ENCODE measurements at places on chromosomes 11 and 22.

- no peak for DNase-seq
Measured at GRCh38 chr22:49849161-49850020, 4.3 kb upstream of the ZBED4 start.

GRCh38 chr11:90241414-90241813 lies 18.6 kb upstream of the CHORDC1 start:
- DNase-seq = no peak

DNA sequence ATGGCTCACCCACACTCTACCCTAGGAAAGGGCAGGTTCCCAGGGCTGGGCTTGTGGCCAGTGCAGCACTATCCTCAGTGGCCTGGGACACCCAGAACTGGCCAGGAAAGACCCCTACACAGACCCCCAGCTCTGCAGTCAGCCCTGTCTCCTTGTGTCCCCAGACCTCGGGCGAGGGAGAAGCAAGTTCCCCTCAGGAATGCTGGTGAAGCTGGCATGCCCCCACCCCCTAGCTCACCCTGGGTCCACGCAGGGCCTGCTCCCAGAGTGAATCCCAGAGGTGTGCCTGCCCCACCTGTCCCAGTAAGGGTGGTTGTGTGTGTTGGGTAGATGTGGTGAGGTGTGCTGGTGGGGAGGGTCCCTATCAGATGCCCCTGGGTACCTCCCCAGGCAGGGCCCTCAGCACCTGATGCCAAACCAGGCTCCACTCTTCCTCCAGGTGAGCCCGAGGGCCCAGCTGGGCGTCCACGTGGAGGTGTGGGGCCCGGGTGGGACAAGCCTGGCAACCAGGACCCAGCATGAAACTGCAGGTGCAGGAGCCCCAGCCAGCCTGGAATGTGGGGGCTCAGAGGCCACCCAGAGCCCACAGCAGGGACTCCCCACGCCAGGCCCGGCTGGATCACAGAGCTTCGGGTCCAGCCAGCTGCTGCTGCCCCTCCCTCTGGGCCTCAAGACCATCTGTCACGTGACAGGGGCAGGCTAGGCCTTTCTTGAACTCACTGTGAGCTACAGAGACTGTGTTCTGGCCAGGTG lies 48.4 kb upstream of the KCNQ1OT1 start:
- DNase-seq = no peak

GRCh38 chr22:45612451-45612901 lies 59.2 kb upstream of the ATXN10 start:
- DNase-seq = peak; percentile 57

DNA sequence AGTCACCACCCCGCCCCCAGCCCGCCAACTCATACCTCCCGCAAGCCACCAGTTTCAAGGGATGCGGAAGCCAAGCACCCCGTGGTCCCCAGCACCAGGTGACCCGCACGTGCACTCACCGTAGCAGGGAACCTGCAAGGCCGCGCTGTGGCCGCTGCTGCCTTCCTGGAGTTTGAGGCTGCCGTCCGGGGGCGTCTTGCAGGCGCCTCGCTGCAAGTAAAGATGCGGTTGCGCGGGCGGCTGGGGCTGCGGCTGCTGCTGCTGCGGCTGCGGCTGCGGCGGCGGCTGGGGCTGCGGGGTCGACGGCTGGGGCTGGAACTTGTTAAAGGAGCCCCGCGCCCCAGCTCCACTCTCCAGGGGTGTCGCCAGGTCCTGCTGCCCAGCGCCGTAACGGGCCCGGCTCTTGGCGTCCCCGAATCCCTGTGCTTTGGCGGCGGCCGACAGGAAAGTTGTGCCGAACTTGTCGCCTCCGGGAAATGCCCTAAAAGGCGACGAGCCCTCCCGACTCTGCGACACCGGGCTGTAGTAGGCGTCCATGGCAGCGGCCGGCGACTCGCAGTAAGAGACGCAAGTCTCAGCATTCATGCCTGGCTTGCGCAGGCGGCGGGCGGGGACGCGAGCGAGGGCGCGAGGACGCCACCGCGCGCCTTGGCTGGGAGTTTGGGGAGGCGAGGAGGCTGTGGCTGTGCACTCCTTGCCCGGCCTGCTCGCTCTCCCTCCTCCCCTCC lies at the start of gene ALX4:
TSS of gene ALX4 (minus strand) at position 662 of the 728 bp plus-strand sequence. CDS start at position 585, 77 bp downstream.
- DNase-seq = peak; percentile 45

GRCh38 chr11:124863137-124863825 lies 2.0 kb upstream of the ROBO3 start:
- DNase-seq = no peak

DNA sequence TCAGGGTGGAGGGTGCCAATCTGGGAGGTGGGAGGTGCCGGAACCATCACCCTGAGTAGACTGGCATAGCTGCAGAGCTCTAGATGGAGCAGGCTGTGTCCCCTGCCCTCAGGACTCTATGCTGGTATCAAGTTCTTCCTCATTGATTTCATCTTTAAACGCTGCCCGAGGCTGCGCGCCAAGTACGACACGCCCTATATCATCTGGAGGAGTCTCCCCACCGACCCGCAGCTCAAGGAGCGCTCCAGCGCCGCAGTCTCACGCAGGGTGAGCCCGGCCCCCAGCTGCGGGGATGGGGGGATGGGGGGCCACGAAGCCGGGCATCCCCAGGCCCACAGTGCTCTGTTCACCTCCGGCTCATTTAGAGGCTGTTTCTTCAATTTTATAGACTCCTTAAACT lies 52.5 kb downstream of the GRAMD4 start:
- no peak for DNase-seq

- DNase-seq = no peak
Measured at GRCh38 chr11:88275636-88276035, 61.9 kb downstream of the CTSC start.

- DNase-seq = peak; percentile 50
Measured at GRCh38 chr11:74932797-74933196, 16.1 kb downstream of the XRRA1 start.

DNA sequence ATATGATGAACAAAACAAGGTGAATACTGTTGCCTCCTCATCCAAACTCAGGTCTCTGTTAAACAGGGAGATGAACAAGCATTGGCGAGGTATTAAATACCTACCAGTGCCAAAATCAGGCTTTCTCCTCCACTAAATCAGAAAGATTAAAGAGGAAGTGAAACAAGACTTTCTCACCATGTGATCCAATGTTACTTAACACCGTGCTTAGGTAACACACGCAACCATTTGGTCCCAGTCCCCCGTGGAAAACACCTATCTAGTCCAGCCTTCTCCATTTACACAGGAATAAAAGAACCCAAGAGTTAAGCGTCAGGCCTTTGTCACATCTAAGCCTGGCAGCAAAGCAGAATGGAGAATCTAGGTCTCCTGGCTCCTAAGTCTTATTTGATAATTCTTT lies 34.5 kb downstream of the TENM4 start:
- no peak for DNase-seq

- DNase-seq = no peak
Measured at GRCh38 chr11:69870766-69871165, 51.5 kb upstream of the FGF3 start.

DNA sequence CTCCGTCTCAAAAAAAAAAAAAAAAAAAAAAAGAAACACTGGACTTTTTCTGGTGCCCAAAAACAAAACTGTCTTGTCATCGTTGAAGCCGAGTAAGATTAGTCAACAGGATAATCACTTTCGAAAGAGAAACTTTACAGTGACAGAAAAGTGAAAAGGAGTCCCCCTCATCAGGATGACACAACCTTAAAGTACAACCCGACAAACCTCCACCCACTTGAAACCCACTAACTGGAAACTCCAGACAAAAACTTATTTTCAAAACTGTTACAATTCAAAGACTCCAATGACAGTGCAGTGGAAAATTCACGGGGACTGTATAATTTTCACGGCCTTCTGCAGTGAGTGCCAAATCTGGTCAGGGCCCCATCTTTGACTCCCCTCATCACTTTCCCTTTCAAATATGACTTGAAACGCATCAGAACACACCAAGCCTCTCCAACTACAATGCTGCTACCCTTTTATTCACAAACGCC lies 1.3 kb downstream of the DENND5A start:
- DNase-seq = peak; percentile 86

GRCh38 chr22:35258191-35258988 lies 1.1 kb downstream of the HMGXB4 start:
- DNase-seq = peak; percentile 30

- no peak for DNase-seq
Measured at GRCh38 chr11:47940904-47941649, 39.3 kb upstream of the PTPRJ start.

- DNase-seq = no peak
Measured at GRCh38 chr11:13503393-13503792, 7.6 kb upstream of the PTH start.

GRCh38 chr22:30943368-30943767 lies 25.2 kb downstream of the MORC2 start:
- DNase-seq = peak; percentile 26

GRCh38 chr11:47856186-47856585 lies 8.0 kb upstream of the NUP160 start:
- no peak for DNase-seq

GRCh38 chr11:15937601-15938120 lies 418.7 kb downstream of the SOX6 start:
- no peak for DNase-seq

DNA sequence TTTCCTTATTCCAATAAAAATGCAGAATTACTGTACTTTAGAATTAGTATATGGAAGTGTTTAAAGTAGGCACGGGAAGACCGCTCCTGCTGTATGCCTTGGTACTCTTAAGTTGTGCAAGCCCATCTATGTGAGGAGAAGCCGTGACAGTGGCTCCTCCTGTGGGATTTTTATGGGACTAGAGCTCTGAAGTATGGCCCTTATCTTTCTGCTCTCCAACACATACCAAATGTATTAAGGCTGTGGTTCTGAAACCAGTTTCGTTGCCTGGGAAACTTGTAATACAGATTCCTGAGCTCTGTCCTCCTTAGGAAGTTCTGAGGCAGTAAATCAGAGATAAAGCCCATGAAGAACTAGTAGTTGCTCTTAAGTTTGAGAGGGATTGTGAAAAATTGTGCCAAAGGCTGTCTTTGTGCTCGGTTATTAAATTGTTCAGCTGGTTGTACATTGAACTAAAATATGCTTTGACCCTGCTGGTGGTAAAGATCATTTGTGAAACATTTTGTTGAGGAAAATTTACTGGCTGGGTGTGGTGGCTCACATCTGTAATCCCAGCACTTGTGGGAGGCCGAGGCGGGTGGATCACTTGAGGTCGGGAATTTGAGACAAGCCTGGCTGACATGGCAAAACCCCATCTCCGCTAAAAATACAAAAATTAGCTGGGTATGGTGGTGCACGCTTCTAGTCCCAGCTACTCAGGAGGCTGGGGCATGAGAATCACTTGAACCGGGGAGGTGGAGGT lies 29.3 kb downstream of the RTN3 start:
- no peak for DNase-seq

- peak; percentile 26 for DNase-seq
Measured at GRCh38 chr11:48073031-48073861, 92.9 kb downstream of the PTPRJ start.

DNA sequence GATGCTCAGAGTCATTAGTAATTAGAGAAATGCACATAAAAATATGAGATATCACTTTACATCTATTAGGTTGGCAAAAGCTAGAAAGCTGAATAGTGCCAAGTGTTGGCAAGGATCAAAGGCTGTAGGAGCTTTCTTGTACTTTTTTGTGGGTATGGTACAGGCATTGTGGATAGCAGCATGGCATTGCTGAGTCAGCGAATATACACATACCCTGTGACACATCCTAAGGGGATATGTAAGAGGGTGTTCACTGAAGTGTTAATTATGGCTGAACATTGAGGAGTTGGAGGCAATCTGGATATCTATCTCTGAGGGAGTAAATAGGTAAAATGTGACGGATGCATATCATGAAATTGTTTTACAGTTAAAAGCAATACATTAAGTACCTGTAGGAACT lies 27.0 kb upstream of the IL18BP start:
- no peak for DNase-seq

DNA sequence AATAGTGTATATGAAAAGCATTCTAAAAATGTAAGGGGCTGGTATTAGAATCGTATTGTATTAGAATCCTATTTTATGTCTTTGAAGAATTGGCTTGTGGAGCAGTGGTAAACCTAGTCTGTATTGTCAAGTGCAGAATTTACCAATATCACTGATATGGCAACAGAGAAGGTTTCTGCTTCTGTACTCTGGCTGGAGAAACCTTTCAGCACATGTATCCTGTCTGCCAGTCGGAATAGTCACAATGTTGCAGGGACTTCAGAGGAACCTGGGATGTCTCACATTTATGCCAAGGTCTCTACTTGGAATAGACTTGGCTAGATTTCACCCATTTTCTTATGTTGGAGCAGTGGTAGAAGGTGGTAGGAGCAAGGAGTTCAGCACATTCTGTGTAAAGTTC lies 4.4 kb downstream of the MTMR3 start:
- no peak for DNase-seq

DNA sequence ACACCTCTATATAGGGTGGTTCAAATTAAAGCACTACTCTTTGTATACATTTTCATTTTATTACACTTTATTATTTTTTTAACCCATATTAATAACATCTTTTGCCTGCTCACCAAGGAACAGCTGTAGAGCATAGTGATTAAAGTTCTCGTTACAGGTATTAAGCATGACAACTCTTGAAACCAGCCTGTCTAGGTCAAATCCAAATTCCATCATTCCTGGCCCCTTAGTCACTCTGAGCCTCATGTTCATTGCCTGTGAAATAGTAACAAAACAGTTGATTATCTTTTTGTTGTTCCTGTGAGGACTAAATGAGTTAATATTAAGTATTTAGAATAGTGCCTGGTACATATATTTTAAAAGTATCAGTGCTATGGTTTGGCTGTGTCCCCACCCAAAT lies 334.5 kb downstream of the RAB38 start:
- no peak for DNase-seq

DNA sequence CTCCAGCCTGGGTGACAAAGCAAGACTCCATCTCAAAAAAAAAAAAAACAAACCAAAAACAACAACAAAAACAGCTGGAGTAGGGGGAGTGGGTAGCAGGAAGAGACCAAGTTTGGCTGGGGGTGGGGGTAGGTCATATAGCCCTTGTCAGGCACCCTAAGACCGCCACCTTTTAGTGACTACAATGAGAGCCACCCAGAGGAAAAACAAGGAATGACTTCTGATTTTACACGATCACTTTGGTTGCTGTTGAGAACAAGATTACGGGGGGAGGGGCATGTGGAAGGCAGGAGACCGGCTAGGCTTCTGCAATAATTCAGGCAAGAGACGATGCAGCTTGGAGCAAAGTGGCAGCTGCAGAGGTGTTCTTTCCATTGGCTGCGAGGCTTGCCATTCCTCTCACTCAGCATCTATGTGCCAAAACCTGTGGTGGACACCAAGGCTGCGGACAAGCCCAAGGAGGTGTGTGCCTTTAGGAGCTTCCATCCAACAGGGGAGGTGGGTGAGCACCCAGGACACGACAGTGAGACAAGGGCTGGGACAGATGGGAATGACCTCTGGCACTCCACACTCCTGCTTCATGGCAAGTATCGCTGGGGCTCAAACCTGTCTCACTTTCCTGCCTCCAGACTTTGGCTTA lies 1.7 kb downstream of the RPS19BP1 start:
- DNase-seq = peak; percentile 62

- no peak for DNase-seq
Measured at GRCh38 chr11:65524014-65524740, 706 bp upstream of the SCYL1 start.

GRCh38 chr11:133082841-133083488 lies 449.3 kb downstream of the OPCML start:
- DNase-seq = peak; percentile 75
